ENCODE measurements at places on chromosomes 2 and 18.
A peak's percentile ranks its signal among the peaks of the same experiment; 100 is the strongest.

- DNase-seq: no peak
These were observed 98.7 kb upstream of the DTNB start for GRCh38 chr2:25772078-25772477.

- no peak for DNase-seq
These were observed 2.0 kb upstream of the SMYD5 start for GRCh38 chr2:73212098-73212447.

- DNase-seq: no peak
These were observed 24.8 kb upstream of the CYP26B1 start for GRCh38 chr2:72172478-72172877.

GRCh38 chr2:144477957-144478311 lies 42.0 kb downstream of the ZEB2 start:
- no peak for DNase-seq

- DNase-seq: no peak
These were observed 32.5 kb upstream of the IL1RL1 start for GRCh38 chr2:102278720-102279390.

GRCh38 chr18:44687421-44687820 lies 6.7 kb downstream of the SETBP1 start:
- DNase-seq: no peak

GRCh38 chr2:201171259-201171814 lies 11.6 kb upstream of the CASP10 start:
- DNase-seq: no peak

DNA sequence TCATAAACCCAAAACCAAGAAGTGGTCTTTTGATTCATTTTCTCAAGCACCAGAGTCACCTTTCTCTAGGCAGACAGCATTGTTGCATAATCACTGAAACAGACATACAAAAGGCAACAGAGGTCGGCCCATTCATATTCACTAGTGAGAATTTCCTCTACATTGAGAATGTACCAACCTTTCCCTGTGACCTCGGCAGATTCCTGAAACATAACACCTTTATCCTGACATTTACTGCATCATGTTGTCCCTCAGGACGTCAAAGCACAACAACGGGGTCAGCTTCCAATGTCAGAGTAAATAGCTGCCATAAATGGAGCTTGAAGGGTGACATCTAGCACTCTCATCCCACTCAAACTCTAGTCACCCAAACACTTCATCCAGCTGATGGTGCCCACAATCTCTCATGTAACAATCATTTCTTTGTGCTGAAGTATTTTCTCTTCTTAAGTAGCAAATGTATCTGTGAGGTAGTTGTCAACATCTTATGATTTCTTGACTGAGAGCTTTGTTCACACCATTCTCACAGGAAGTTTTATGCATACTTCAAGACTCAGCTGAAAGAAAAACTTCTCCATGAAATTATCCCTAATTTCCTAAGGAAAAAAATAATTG lies 802.6 kb upstream of the CHAC2 start:
- no peak for DNase-seq

- DNase-seq: no peak
These were observed 180.0 kb downstream of the GLI2 start for GRCh38 chr2:120915670-120916069.

- DNase-seq: no peak
These were observed 751 bp downstream of the IL18R1 start for GRCh38 chr2:102356381-102356712.

- DNase-seq: no peak
These were observed 80.3 kb downstream of the CD28 start for GRCh38 chr2:203786549-203787351.

DNA sequence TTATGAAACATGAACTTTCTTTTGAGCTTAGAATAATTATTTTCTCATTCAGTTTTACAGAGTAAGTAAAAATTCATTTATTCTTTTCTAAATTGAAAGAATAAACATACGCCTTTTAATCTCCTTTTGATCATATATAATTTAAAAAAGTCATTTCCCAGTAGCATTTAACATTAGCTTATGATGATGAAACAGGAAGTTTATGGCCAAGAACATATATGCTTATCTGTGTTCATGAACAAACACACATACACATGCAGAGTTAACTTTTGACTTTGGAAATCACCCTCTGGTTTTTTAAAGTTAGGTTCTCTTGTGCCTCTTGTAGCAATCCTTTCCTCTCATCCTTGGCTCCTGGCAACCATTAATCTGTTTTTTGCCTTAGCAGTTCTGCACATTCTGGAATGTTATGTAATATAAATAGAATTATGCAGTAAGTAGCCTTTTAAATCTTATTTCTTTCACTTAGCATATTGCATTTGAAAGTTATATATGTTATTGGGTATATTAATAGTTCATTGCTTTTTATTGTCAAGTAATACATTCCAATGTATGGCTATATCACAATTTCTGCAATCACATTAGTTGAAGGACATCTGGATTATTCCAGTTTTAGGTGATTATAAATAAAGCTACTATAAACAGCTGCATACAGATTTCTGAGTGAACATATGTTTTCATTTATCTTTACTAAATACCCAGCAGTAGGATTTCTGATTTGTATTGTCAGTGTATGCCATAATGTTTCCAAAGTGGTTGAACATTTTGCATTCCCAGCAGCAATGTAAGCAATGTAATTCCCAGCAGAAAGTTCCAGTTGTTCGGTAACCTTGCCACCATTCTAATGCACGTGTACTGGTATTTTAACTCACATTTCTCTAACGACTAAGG lies 210.3 kb downstream of the ZRANB3 start:
- DNase-seq: no peak

- no peak for DNase-seq
These were observed 104.7 kb downstream of the HNRNPLL start for GRCh38 chr2:38498045-38498481.

DNA sequence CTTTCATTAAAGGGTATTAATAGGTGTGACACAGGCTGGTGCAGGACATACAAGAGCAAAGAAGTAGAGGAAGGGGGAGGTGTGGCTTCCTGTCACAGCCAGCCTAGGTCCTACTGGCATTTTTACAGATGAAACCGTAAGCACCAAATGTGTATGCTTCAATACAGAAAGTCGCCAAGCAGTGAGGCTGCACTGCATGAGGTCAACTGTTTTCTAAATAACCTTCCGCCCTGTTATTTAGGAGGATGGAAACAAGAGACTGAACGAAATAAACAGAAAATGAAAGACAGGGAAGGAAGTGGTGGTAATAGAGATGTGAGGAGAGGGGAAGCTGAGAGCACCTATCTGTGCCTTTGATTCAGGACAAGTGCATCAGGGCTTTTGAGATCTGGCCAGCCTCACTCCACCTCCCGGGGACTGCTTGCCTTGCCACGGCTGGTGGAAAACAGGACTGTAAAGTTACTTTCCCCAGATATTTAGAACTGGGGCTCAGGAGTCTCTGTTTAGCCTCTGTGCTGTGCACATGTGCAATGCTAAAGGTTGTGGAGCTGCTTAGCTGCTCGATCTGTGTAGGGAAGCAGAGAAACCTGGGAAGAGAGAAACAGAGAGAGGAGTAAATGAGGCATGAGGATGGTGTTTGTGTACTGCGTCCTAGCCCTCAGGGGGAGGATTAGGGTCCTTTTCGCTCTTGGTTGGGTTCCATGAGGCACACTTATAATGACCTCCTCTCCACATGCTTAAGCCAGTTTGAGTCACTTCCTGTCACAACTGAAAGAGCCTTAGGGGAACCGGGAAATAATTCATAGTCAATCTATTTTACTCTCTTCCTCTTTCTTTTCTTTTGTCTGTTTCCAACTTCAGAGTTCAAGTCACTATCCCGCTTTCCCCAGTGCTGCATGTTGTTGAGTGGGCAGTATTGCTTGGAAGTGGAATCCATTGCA lies 62.3 kb upstream of the BOD1L2 start:
- DNase-seq: peak; percentile 21

GRCh38 chr2:38187541-38188011 lies 111.6 kb upstream of the CYP1B1 start:
- DNase-seq: no peak

- DNase-seq: no peak
These were observed 69.5 kb downstream of the BIN1 start for GRCh38 chr2:127037476-127037875.

DNA sequence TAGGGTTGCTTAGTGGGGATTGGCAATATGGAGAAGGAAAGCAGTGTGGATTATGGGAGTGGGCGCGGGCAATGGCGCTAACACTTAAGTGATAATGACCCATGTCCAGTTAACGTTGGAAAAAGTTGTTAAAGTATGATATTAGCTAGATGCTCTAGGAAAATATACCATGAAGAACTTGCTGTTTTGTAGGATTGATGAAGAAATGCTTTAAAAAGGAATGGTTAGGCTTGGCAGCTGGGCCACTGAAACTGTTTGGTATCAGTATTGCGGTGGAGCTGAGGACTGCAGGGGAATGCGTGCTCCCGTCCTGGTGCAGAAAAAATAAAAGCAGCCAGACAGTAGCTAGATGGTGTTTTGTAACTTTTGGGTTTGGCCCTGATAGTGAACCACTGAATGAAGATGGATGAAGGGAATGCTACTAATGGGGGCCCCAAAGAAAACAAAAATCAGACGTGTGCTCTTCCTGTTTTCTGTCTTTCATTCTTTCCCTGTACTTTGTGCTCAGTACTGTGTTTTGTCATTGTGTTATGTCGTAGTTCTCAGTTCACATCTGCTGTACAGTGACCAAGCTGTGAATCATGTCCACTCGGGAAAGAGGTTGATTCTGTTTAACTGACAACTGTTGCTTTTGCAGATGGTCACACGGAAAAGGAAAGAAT lies 999 bp downstream of the INSIG2 start:
- peak; percentile 32 for DNase-seq

GRCh38 chr2:75553935-75554531 lies 6.7 kb downstream of the EVA1A start:
- DNase-seq: no peak

GRCh38 chr2:10863837-10864236 lies 47.9 kb upstream of the KCNF1 start:
- peak; percentile 6 for DNase-seq

DNA sequence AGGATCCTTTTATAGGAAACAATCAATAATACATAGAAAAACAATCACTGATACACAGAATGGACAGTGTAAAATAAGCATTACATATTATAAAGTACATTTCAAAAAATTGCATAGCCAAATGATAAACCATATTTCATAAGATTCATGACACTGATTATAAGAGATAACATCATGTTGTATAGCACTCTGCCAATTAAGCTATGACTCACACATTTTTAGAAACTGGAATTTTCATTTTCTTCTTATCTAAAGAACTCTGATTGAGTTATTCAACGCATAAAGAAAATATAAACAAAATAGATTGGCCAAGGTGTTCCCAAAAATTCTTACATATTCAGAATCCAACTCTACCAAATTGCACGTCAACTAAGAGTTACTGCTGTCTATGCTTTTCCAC lies 5.9 kb downstream of the EPB41L3 start:
- no peak for DNase-seq

- no peak for DNase-seq
These were observed 124.5 kb downstream of the CNTNAP5 start for GRCh38 chr2:124149571-124149970.

DNA sequence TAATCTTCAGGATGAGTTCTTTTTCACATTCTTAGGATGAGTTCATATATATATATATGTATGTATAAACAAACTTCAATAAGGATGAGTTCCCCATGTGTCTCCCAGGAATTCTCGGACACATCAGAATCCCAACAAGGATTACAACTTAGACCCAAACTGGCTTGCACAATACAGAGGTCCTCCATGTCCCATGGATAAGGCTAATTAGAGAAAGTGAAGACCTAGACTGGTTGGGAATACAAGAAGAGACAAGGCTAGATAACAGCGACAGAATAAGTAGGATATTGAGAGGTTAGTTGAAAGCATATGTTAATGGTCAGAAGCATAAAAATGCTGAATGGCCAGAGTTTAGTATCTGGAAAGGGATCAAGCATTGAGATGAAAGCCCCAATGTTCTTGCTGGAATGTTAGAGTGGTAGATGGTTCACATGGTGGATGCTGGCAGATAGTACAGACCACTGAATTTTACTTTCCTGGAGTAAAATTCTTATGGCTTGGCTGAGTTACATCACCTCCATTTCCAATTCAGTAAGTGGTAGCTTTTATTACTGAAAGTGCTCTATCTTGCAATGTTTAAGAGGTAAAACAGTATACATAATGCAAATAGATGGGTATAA lies 154.9 kb upstream of the EPHA4 start:
- DNase-seq: no peak

GRCh38 chr2:100749771-100750542 lies 70.0 kb upstream of the NPAS2 start:
- DNase-seq: no peak

GRCh38 chr2:72211777-72212485 lies 64.3 kb upstream of the CYP26B1 start:
- no peak for DNase-seq

- no peak for DNase-seq
These were observed 161.3 kb downstream of the SETBP1 start for GRCh38 chr18:44841752-44842587.

- no peak for DNase-seq
These were observed 310.0 kb upstream of the UBE2E3 start for GRCh38 chr2:180670302-180671003.

GRCh38 chr2:59456285-59456684 lies 1097.2 kb downstream of the BCL11A start:
- DNase-seq: no peak

DNA sequence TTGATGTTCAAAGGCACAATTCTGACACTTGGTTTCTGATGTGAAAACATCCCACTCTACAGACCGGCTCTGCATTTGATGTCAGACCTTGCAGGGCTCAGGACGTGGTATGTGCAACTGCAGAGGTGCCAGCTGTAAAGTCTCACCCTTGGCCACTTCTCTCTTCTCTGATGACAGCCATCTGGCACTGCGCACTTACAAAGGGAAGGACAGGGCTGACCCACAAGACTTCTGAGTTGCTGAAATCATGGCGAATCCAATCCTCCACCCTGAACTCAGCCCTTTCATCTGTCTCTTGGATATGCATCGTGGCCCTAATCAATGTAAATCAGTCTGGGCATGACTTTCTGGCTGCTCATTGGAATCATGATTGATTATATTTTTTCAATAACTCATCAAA lies 82.5 kb downstream of the SEPTIN10 start:
- DNase-seq: no peak

DNA sequence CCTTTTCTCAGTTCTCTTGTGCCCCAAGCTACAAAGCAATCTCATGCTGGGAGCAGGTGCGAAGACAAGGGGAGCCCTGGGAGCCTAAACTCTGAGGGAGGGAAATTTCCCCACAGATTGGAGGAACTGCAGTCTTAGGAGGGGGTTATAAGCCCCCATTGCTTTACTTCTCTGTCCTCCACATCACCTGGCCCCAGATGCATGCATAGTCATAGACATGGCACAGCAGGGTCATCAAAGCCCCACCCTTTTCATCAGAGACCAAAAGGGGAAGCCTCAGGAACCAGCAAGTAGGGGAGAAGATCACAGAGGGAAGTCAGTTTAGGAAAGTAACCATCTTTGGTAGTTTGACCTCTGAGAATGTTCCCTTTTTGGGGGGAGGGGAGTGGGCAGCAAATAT lies 33.7 kb downstream of the LANCL1 start:
- no peak for DNase-seq
